ENCODE measurements at places on chromosomes 6 and 20.

GRCh38 chr6:143426026-143426425, 24.5 kb downstream of the ADAT2 start:
- no peak for DNase-seq

DNA sequence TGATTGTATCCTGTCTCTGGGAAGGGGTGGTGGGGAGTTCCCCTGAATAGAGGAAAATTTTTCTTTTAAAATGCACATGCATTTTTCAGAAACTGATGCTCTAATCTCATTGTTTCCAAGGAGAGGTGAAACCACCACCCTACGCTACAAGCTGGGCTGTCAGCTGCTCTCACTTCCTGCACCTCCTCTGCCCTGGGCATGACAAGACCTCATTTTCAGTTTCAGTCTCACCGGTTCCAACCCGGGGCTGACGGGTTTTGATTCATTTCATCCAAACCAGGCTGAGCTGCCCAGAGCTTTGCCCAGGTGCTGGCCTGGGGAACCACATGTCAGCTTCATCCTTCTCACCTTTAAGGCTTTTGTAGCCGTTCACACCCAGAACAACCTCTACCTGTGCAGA, 99.7 kb downstream of the EYA2 start:
- peak; percentile 32 for DNase-seq

DNA sequence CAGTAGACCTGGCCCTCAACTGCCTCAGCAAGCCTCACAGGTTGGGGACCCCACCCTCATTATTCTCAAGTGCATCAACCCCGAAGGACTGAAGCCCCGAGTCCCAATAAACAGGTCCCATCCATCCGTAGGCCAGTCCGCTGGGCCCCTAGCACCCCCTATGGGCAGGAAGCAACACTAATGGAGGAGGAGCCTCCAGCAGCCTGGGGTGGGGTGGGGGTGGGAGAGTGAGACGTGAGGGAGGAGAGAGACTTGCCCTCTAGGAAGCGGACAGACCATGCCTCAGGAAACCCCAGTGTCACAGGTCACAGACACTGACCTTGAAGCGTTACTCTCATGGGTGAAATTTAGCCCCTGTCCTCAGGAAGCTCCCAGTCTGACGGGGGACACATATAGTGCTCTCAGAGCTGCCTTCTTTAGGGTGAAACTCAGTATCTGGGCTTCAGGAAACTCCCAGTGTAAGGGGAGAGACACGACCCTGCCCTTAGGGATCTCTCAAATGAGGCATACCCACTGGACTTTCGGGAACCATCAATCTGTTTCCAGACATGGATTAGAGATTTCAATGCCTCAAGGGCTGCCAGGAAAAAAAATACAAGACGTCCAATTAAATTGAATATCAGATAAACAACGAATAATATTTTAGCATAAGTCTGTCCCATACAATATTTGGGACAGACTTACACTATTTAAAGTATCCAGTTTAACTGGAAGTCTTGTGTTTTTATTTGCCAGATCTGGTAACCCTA, 125.8 kb downstream of the MRPL14 start:
- no peak for DNase-seq

DNA sequence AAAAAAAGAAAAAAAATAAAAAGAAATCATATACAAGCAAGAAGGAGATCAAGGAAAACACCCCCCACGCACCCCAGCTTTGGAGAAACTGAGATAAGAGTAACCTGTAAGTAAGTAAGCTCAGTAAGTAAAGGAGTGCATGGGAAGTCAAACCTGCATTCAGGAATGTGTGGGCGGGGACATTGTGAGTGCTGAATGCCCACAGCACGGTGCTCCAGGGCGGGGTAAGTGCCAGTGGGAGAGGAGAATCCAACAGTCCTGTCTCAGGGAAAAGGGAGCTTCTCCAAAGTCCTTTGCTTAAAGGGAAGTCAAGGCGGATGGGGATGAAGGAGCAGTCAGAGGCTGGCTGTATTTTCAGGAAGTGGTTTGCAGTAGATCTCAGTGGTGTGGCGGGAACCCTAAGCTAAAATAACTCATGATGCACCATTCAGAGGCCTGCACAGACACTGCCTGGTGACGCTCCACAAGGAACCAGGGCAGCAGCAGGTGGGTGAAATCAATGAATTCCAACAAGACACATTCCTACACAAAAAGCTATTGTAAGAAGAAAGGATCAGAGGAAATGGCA, 368.0 kb downstream of the QKI start:
- DNase-seq, result no peak

- no peak for DNase-seq
Measured at GRCh38 chr6:166553563-166554271, 32.8 kb downstream of the RAMACL start.

Data from CD4-positive, alpha-beta T cell treated with Interleukin-2 at 100 ng/mL for 4 hours (primary cell).